Naive thymus-derived CD4-positive, alpha-beta T cell (primary cell): ENCODE measurements at places on chromosomes 1 and 21. TPM values are rescaled to one million over a fixed set of nuclear protein-coding genes. Genes with fewer than 3 reads are reported as not detected.

DNA sequence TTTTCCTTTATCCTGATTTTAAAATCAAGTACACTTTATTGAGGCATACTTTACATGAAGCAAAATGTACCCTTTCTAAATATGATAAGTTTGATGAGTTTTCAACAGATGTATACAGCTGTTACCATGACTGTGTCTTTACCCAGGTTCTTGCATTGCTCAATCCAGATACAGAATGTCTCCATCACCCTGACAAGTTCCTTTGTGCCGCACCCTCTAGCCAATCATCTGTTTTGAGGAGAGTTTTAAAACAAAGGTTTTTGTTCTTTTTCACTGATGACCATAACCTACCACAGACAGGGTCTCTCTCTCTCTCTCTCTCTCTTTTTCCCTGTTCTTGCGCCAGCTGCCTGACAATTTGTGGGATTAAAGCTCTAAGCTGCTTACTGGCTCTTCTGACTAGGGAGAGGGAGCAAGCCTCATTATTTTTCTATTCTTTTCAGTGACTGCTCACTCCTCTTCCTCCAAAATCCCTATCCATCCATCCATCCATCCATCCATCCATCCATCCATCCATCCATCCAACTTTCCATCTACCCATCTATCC is 1.2 kb upstream of the KCNE1 start:
- H3K4me1 ChIP-seq: peaks cover 6% of the 10 kb centered on the region
- no peaks in the 10 kb centered on the region for H3K36me3 ChIP-seq
- no peak overlapping the region for H3K27ac ChIP-seq
- DNase-seq: no peak
- H3K4me3 ChIP-seq: no peak overlapping the region
- H3K27me3 ChIP-seq: no peaks in the 10 kb centered on the region

HUNK gene
- not detected for total RNA-seq

RNU1-4 gene
- 3,877 TPM for total RNA-seq

DNA sequence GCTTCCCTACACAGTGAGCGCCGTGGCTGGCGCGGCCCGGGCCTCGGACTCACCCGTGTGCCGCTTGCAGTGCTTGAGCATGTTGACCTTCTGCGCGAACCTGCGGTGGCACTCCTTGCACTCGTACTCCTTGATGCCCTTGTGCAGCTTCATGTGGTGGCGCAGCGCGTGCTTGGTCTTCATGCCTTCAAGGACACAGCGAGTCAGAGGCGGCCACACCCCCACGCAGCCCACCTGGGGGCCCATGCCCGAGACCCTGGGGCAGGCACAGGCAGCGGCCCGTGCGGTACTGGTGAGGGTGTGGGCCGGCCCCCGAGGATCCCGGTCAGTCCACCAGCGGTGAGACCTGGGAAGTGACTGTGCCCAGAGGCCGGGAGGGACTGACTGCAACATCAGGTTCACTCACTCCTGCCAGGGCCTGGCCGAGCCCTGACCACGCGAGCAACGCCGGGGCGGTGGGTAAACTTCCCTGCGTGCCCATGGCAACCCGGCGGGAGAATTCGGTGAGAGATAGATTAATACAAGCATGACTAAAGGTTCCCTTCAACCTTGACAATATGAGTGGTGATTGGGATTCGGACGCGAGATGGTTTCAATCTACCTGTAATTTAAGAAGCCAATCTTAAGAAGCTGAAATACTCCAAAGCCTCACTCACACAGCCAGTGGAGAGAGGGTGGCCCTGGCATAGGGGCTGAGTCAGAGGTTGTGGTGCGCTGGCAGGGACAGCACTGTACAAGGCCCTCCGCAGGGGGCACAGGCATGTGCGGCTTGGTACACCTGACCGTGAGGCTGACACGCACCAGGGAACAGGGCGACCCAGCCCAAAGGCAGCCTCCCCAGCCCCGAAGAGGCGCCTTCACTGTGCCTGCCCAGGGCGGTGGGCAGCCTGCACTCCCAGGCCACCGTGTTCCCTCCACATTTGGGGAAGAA is 49.1 kb upstream of the RIPK4 start:
- H3K27me3 ChIP-seq: no peaks in the 10 kb centered on the region
- DNase-seq: no peak
- no peaks in the 10 kb centered on the region for H3K36me3 ChIP-seq

DNA sequence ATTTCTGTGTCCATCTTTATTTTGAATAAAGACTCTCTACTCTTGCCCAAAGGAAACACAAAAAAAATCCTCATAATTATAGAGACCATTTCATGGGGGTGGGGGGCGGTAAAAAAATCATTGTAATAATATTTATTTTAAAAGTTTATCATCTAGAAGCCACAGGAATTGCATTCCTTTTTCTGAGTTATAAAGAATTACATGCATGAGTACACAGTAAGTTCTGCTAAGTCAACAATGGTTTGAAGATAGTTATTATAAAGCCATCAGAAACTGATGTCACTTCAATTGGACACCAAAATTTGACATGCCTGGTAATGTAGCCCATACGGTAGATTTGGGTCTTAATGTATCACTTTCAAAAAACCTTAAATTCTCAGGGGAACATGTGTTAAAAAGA is 478.1 kb upstream of the NR5A2 start:
- H3K27ac ChIP-seq: no peak overlapping the region
- no peaks in the 10 kb centered on the region for H3K27me3 ChIP-seq
- DNase-seq: no peak
- no peaks in the 10 kb centered on the region for H3K4me1 ChIP-seq
- H3K36me3 ChIP-seq: no peaks in the 10 kb centered on the region
- no peak overlapping the region for H3K4me3 ChIP-seq
